Stromal cell of bone marrow (primary cell): ENCODE measurements at places on chromosomes 16 and 17.
A peak's percentile ranks its signal among the peaks of the same experiment; 100 is the strongest.

DNA sequence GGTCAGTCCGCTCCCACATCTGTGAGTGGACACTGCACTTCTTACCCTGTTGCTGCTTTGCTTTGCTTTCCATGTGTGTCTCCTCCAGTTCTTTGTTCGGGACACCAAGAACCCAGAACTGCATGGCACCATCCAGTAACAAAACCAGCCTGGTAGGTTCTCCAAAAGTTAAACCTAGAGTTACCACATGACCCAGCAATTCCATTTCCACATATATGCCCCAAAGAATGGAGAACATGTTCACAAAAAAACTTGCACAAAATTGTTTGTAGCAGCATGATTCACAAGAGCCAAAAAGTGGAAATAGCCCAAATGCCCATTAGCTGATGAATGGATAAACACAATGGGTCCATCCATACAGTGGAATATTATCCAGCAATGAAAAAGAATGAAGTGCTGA, 10.3 kb upstream of the CCL22 start:
- no peak for DNase-seq

DNA sequence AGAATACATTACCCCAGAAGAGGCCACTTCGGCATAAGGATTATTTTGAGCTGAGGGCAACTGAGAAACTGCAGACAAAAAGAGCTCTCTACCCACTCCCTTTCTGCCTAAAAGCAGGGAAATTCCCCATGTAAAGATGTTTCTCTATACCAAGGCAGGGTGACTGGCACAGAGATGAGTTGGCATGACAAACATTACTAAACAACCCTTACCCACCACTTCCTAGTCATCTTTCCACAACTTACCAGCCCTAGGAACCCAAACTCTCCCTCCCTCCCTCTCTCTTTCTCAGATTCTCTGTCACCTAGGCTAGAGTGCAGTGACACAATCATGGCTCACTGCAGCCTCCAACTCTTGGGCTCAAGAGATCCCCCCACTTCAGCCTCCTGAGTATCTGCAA, 68.6 kb downstream of the EMP2 start:
- no peak for DNase-seq

DNA sequence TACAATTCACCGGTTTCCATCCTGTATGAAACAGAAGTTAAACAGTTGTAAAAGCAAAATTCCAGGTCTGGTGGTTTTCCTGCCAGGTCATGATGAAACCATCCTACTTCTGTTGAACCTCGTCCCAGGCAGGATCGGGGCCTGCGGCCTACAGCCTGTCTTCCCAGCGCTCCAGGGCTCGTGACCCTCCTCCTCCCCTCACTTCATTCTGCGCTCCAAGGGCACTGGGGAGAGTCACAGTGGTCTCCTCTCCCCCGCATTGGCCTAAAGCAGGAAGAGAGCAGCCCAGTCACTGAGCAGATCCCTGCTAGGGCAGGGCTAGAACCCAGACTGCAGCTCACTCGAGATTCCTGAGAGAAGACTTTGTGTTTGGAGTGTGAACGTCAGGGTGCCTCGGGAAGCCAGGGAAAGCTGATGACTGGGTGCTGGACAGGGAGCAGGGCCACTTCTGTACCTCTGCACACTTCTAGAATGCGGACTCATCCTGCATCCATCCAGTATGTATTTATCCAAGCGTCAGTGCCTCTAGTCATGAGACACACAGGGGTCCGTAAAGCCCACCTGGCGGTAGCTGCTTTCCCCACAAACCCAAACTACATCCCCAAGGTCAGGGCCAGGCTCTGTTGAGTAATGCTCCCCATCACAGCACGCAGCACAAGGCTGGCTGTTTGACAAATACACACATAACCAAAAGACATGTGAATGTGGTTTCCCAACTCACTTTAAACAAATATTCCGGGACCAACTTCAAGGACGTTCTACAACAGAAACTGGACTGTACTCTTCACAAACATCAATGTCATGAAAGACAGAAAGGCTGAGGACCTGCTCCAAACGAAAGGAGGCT, 1.7 kb upstream of the ITGAE start:
- peak; percentile 86 for DNase-seq

GRCh38 chr17:49680314-49680713, 2.4 kb upstream of the SPOP start:
- no peak for DNase-seq

DNA sequence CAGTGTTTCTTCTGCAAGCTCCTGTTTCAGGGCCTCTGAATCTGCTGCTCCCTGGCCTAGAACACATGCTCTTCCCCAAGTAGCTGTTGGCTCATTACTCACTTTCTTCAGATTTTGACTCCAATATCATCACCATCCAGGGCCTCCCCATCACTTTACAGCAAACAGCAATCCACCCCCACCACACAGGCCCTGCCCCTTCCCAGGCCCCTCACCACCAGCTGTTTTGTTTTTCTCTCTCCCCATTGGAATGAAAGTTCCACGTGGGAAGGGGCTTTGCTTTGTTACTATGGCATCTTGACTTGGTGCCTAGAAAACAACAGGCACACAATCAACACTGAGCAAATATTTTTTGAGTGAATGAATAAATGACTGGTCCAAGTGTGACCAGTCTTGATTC, 4.0 kb downstream of the TMEM170A start:
- DNase-seq: no peak

GRCh38 chr17:74414510-74414909, 17.4 kb upstream of the GPRC5C start:
- DNase-seq: no peak

DNA sequence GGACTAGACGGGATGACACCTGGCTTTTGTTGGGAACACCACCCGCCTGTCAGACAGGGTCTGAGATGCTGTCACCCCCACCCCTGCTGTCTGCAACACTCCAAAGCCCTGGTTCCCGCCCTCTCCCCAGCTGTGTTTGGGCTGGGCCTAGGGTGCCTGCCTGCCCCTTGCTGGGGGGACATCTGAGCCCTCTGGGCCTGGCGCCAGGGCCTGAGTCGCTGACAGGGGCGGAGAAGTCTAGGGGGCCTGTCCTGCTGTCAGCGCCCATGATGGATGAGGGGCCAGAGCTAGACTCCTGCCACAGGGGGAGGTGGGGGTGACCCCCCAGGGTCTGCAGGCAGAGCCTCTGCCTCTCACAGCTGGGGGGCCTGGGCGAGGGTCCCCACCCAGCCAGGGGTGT, 7.6 kb upstream of the PKMYT1 start:
- no peak for DNase-seq

DNA sequence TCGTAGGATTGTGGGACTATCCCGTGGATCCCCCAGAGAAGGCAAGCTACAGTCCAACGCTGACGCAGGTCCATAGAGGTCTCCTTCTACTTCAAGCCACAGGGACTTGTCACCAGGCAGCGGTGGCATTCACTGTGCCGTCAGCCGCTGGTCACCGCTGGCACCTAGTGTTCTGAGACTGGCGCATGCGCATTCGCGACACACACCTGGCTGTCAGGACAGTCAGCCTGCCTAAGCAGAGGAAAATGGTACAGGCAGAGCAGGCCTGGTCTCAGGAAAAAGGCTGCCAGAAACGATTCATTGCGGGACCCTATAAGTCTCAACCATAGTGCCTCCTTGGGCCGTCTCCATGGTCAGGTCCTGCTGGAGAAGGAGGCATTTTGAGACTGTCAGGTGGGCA, 138.0 kb upstream of the WSB1 start:
- no peak for DNase-seq

GRCh38 chr17:43020789-43021740, 1.1 kb downstream of the VAT1 start:
- DNase-seq: peak; percentile 75

- no peak for DNase-seq
These were observed 139.5 kb downstream of the CMIP start for GRCh38 chr16:81583893-81584631.

- no peak for DNase-seq
These were observed 201.0 kb upstream of the TNRC6C start for GRCh38 chr17:77757561-77757898.

DNA sequence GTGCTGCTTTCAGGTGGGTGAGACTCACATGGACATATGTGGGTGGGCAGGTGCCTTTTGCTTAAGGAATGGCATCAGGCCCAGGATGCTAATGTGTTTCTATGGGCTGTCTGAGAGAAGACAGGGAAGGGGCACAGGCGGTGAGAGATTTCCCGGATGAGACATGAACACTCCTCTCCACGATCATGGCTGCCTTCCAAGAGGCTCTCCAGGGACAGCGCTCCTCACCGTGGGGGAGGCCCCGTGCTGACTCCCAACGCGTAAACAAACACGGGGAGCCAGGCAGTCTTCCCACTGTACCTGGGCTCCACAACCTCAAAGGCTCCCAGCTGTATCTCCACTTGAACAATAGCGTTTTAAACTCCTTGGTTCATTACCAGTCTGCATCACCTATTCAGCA, 42.8 kb downstream of the CDK5R1 start:
- no peak for DNase-seq

DNA sequence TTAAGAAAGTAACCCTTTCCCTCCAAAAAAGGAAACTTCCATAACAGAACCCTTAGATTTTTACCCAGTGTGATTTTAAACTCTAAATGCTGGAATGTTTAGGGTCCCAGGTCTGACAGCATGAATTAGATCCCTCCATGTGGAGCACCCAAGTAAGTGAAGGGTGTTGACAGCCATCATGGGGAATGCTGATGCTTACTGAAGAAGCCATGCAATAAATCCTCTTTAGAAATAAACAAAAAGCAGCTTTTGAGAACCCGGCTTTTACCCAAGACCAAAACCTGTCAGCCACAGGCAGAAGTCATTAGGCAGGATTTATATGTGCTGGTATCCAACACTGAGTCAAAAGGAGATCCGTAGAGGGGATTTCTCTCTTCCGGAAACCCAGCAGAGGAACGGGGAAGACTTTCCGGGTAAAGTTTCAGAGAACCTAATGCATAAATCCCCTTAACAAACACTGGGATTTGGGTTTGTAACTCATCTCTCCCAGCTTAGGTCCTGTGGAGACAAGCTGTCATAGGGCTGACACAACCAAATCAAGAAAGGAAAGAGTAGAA, 287.5 kb downstream of the IRX3 start:
- no peak for DNase-seq

DNA sequence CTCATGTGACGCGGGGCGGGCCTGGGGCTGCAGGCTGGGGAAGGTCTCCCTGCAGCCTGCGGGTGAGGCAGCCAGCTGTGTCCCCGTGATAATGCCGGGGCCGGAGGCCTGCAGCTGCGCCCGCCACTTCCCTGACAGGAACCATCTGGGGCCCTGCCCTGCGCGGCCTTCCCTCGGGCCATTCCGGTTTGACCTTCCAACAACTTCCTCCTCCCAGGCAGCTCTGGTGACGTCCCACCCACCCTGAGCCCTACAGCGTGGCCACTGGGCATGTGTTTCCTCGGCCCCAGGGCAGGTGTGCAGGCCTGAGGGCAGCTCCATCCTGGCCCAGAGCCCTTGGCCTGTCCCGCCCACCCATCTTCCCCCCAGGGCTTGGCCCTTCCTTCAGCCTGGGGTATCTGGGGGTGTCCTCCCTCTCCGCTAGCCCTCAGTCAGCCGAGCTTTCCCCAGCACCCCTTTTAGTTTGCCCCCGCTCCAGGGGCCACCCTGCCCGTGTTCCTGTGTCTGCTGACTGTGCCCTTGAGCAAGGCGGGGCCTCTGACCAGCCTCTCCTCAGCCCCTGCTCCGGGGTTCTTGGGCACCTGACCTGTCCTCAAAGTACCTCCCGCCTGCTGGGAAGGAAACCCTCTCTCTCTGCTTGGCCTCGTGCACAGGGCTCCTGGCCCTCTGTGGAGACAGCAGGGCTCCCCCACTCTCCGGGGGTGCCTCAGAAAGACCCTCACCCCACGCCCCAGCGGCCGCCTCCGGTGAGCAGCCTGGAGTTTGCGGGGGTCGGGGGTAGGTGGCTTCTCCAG, at the start of gene CBFA2T3:
TSS of gene CBFA2T3 (minus strand) at position 190 of the 794 bp plus-strand sequence. CDS start 400 bp downstream, outside the sequence.
- DNase-seq: no peak

GRCh38 chr16:8831871-8832716, 34.5 kb downstream of the PMM2 start:
- no peak for DNase-seq

- DNase-seq: peak; percentile 50
These were observed at the start of gene SEZ6L2 for GRCh38 chr16:29899516-29900101. SEZ6L2 (minus strand) TSS chr16:29899550; CDS start chr16:29899019, 531 bp downstream.

GRCh38 chr16:31081428-31082351, 7.1 kb downstream of the PRSS53 start:
- DNase-seq: no peak

- DNase-seq: no peak
These were observed 856.7 kb downstream of the CDH8 start for GRCh38 chr16:61179561-61179960.

DNA sequence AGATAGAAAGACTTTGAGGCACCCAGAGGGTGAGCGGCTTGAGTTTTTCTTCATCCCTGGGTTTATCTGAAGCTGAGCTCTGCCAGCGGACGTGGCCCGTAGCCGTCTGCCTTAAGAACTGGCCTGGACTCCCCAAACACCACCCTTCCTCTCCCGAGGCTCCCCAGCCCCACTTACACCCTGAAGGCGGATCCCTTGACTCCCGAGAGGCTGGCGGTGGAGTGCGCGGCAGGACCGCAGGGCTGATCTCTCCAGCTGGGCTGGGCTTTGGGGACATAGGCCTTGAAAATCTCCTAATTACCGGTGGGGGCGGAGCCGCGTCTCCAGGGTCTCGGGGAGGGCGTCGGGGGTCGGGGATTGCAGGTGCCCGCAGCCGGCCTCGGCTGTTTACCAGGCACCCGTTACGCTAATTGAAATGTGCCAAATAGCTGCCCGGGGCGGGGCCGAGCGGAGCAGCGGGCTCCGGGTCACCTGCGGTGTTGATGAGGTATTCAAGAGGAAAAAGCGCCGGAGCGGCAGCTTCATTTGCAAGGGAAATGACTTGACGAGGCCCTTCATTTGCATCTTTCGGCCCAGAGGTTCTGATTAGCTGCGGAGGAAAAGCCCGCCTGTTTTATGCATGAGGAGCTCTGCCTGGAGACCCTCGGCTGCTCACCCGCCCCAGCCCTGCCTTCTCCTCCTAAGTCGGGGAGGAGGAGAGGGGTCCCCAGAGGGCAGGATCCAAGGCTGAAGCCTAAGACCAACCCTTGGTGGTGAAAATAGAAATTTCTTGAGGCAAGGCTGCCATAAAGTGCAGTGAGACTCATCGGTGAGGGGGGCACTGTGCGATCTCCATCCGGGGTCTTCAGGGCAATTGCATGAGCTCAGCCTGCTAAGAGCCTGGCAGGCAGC, 100.7 kb downstream of the MGAT5B start:
- no peak for DNase-seq

DNA sequence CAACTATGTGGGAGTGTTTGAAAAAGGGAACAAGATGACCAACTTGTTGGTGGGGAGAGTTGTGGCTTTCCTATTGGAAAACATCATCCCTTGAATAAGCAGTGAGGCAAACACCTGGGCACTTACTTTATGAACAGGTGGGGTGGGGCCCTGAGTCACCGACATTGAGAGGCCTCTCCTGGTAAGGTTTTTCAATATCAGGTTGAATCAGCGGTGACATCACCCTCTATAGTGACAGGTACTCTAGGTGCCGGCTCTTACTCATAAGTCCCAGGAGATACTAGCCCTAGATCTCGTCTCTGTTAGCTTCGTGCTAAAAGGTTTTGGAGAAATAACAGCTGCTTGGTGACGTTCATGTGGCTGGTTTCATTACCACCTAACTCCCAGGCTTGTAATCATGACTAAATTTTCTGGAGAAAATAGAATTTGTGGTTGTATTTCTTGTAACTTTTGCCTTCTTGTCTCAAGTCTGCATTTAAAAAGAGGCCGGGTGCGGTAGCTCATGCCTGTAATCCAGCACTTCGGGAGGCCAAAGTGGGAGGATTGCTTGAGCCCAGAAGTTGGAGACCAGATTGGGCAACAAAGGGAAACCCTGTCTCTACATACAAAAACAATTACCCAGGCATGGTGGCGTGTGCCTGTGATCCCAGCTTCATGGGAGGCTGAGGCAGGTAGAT, 19.3 kb downstream of the CDH1 start:
- no peak for DNase-seq

- DNase-seq: no peak
These were observed 242.3 kb downstream of the SOX9 start for GRCh38 chr17:72363089-72363610.
